ENCODE measurements at places on chromosomes 7 and 10. TPM values are rescaled to one million over a fixed set of nuclear protein-coding genes. Genes with fewer than 3 reads are reported as not detected.

DNA sequence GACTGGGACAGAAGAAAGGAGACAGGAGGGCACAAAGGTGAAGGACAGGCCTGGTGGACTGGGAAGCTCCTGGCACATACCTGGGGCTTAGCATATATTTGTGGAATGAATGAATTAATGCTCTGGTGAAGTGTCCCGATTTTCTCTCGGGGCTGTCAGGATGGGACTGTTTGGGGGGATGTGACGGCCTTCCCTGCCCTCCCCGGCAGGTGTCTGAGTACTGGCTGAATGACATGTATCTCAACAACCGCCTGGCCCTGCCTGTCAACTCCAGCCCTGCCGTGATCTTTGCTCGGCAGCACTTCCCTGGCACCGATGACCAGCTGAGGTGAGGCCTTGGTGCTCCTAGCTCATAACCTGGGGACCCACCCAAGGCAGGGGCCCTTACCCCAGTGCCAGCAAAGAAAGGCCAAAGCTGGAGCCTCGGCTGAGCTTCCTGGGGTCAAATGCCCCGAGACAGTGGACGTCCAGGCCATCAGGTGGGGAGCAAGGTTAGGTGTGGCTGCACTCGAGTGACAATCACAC lies 6.5 kb downstream of the CHAT start:
- no peak for ATAC-seq

DNA sequence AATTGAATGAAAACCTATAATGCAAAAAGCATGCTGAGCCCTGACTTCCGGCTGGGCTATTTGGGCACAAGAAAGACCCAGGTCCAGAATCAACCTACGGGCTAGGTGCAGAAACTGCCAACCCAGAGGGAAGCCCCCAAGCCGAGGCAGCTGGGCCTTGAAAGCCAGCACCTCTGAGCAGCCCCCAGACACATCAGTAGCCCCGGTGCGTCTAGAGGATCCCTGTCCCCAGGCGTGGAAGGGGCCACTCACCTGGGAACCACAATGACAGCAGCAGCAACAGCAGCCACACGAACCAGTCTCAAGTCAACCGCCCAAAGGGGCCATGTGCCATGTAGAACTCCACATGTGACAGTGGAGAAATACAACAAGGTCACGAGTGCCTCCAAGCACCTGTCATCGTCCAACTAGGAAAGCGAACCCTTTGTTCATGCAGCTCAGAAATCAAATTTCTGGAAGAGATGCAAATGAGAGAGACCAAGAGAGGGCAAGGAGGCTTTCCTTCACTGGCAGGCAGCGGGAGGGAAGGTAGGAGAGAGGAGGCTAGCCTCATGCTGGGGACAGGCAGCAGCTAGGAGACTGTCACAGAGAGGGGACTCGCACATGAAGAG lies 57.5 kb upstream of the CHST15 start:
- ATAC-seq: no peak

GRCh38 chr7:80941208-80941758 lies 22.4 kb upstream of the SEMA3C start:
- ATAC-seq: peak; percentile 86

- no peak for ATAC-seq
Measured at GRCh38 chr10:72385724-72386123, 31.0 kb upstream of the DNAJB12 start.

GRCh38 chr7:37287131-37287855 lies 161.4 kb downstream of the ELMO1 start:
- ATAC-seq: no peak

DNA sequence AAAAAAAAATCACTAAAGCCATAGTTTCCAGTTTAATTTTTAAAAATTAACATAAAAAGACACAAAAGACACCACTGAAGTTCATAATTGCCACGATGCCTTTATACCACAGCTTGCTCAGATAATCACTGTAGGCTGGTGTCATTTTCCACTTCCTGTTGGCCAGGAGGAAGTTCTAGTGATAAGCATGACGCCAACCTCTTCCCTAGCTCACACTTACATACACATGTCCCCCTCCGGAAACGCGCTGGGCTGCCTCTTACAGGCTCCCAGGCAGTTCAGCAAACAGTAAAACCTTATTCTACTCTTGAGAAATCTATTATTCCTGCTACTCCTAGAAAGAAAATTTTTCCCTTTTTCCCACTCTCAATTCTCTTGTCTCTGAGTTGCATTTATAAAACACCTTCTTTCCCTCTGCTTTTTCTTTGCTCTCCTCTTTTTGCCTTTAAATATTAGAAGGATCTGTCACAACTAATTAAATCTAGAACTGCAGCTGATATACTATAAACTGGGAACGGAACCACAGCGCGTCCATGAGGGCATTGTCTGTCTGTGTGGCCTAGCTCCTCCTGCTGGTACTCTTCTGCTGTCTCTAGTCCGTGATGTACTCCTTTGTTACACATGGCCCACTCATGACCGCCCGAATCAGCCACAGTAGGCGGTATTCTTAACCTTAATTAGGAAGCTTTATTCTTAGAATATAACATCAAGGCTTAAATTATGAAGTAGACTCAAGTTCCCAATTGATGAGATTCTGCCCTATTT lies 664.9 kb downstream of the CNTNAP2 start:
- no peak for ATAC-seq

GRCh38 chr7:130396109-130396508 lies 15.8 kb downstream of the CPA1 start:
- no peak for ATAC-seq

GRCh38 chr7:26398756-26399509 lies 107.3 kb downstream of the SNX10 start:
- peak; percentile 74 for ATAC-seq

- no peak for ATAC-seq
Measured at GRCh38 chr7:90586091-90586490, 10.0 kb upstream of the CDK14 start.

GRCh38 chr7:14698239-14698638 lies 204.3 kb downstream of the DGKB start:
- ATAC-seq: no peak

RAB19 gene
- total RNA-seq: 0.20 TPM

GRCh38 chr10:116798859-116799258 lies 50.4 kb upstream of the ENO4 start:
- no peak for ATAC-seq

GRCh38 chr10:12538491-12538995 lies 189.2 kb downstream of the CAMK1D start:
- ATAC-seq: no peak

DNA sequence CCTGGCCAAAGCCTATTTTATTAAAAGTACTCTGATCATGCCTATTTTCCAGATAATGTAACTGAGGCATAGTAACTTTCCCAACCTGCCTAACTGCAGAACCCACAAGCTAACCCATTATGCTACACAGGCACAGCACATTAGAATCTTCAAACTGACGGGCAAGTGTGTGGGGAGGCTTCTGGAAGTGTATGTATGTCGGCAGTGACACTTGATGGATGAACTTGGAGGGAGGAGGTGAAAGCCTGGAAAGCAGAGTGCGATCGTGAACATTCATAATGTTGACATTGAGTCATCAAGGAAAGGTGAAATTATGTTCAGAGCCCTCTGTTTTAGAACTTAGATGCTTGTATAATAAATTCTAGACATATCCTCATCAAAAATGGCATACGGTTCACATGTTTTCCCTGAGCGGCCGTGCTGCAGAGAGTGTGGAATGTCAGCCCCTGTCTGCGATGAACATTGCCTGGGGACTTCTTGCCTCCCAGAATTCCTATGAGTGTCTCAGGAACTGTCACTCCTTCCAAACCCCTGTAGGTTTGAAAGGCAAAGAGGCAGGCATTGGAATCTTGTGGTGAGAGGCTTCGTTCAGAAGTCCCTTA lies 102.4 kb downstream of the SLIT1 start:
- ATAC-seq: no peak

DNA sequence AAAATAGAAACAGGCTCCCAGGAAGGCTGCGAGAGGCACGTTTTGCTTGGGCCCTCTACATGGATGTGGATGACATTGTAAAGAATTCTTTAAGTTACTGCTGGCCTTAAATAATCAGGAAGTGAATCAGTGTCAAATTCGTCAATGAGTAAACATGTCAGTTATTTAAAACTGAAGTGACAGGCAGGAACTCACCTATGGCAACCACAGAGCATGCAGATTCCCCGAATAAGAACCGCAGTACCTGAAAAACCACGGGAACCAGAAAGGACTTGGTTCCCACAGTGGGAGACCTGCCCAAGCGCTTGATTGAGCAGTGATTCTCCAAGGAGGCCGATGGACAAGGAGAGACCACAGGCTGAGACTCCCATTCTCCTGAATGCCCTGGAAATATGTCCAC lies 351.2 kb upstream of the AKR1E2 start:
- no peak for ATAC-seq

CUBN gene
- total RNA-seq: 0.12 TPM

DNA sequence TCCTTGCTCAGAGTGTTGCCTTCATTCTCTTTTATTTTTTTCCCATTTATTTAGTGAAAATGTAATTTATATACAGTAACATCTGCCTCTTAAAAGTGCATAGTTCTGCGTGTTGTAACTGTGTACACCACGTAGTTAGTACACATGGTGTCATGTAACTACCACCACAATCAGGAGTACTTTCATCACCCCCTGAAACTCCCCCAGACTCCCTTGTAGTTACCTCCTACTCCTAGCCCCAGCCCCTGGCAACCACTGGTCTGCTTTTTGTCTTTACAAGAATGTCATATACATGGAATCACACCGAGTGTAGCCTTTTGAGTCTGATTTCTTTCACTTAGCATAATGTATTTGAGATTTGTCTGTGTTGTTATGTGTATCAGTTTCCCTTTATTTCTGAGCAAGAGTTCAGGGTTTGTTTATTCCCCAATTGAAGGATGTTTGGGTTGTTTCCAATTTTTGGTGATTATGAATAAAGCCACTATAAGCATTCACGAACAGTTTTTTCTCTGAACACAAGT lies 50.6 kb downstream of the GRK5 start:
- no peak for ATAC-seq

- ATAC-seq: no peak
Measured at GRCh38 chr7:71131256-71132126, 453 bp upstream of the GALNT17 start.

GRCh38 chr10:53997953-53998352 lies 803.1 kb downstream of the PCDH15 start:
- ATAC-seq: no peak

OPALIN gene
- total RNA-seq: not detected

DNA sequence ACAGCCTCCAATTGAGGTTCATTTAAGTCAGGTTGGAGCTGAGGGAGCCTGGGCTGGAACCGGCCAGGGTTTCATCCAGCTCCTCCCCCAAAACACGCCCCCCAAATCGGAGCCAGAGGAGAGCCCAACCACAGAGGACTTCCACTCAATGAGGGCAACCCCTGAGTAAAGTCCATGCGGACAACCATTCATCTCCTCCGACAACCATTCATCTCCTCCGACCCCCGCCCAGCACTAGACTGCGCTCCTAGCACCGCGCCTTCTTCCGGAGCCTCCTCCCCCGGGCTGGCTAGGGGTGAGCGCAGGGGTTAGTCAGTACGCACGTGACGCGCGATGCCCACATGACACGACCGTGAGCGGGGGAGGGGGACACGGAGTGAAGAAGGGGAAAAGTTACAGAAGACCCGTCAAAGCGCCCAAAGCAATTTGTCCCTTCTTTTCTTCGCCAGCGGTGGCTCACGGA lies 1.4 kb downstream of the MAGI2 start:
- ATAC-seq: peak; percentile 75

ECHS1 gene
- total RNA-seq: 79.5 TPM

INSIG1 gene
- total RNA-seq: 53.5 TPM

TMEM273 gene
- total RNA-seq: 3.8 TPM

PHF14 gene
- total RNA-seq: 23.1 TPM

VSTM2A gene
- not detected for total RNA-seq

AGMO gene
- total RNA-seq: 0.08 TPM

FAM180A gene
- total RNA-seq: 0.68 TPM

DNA sequence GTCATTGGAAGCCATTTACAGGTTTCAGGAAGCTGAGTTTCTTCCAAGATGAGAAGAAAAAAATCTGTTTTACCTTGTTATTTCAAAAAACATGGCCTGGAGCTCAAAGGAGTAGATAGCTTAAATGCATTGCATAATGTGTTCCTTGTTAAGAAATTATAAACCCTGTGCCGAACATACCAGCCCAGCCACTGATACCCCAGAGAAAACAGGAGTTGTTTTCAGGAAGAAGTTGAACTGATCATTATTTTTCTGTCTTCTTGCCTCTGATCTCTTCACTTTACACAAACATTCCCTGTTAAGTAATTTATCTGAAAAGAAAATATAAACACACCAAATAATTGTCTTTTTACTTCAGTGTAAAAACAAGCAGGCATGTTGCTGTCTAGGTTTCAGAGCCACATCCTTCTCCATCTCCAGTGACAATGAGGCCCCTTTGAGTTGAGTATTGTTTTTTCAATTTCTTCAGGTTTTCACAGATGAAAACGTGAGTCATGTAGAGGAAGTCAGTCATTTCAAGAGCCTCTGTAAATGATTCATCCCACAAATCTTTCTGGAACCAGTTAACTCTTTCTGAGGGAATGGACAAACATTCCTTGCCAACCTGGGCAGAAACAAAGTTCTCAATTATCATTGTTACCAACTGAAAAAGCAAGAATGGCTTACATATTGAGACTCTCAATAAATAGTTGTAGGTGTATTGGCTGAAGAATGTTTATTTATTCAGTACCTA lies 244.2 kb downstream of the IPMK start:
- ATAC-seq: no peak

DNA sequence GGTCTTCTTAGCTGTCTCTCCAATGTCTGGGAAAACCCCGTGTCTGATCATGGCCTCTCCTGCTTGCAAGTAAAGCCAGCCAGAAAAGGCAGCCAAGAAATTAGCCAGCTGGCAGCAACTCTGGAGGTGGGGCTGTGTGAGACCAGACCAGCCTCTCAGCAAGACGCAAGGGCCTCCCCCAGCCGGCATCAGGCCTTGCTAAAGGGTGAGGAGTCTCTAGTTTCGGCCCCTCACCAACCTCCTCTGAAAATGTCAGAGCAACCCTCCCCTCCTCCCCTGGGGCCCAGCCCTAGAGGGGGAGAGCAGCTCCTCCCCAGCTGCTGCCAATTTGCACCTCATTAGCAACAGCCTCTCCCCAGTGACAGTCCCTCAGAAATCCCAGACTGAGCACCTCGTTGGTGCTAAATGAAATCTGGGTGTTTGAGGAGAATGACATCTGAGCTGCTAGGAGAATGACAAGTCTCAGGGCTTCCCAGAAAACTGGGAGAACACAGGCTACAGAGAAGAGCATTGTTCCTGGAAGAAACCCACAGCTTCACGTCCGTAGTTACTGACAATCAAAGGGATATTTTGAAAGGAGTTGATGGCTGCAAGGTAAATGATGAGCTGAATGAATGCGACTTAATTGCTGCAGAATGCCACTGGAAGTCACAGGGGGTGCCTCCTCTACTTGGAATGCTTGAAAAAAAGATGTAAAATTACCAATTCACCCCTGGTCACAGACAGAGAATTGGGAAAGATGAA lies 25.9 kb downstream of the DGKI start:
- ATAC-seq: no peak

Measured in esophagus mucosa (tissue), 1 donor.